ENCODE measurements at places on chromosomes 3 and 15.

- peak; percentile 97 for DNase-seq
Measured at GRCh38 chr15:90233387-90234095, at the start of gene CIB1. TSS of gene CIB1 (minus strand) at chr15:90233941. CDS start at chr15:90233885, 56 bp downstream.

GRCh38 chr3:160133757-160134156, 91.5 kb upstream of the C3orf80 start:
- no peak for DNase-seq

DNA sequence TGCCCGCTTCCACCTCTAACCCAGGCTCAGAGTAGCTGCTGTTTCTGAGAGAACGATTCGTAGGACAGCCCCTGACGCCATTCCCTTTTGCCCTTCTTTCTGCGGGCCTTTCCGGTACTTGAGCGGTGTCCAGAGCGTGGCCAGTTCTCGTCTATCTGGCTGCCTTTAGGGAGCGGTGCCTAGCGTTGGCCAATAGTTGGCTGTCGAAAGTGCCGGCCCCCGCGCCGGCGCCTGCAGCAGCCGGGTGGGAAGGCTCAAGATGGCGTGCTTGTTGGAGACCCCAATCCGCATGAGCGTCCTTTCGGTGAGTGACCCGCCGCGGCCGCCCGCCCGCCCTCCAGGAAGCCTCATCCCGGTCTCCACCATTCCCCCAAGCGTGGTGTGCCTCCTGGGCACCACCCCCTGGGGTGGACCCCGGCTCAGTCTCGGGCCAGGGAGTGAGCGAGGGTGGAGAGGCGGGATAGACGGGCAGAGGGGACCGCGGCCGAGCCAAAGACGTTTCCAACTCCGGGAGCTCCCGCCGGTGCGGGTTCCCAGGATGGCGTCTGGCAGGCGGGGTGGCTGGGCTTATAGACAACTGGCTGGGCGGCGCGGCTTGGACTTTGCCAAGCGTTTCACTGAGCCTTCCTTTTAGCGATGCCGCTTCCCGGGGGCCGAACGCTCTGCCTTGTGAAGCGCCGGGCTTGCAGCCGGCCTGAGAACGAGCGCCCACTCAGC, at the start of gene ARMC8:
TSS of gene ARMC8 (plus strand) at position 6 of the 717 bp plus-strand sequence. CDS start at position 260, 254 bp downstream.
- peak; percentile 58 for DNase-seq

DNA sequence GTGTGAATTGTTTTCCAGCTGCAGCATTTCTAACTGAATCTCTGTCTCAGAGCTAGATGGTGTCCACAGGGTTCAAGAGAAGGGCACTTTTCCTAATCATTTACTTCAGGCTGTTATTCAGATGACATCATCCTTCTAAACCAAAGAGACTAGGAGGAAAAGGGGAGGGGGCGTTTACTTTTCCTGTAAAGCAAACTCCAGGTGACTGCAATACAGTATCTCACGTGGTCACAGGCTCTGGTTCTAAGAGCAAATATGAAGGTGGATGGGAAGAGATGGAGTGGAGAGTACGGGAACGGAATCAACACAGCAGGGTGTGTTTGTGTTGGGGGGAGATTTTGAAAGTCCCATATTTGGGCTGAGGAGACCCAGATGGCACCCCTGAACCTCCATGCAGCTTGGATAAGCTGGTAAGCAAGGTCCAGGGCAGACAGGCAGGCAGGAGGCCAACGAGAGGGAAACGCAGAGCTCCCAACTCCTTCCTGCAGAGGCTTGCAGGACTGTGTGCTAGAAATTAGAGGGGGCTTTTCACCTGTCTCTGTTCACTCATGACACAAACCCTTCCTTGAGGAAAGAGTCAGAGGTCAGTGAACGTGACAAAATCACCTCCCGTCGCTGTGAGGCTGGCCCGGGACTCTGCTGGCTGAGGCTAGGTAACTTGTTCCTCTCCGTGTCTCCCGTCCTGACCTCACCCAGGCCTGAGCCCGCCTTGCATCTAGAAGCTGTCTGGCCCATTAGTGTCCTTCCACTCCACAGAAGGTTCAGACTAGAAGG, 151.2 kb downstream of the OPA1 start:
- no peak for DNase-seq

DNA sequence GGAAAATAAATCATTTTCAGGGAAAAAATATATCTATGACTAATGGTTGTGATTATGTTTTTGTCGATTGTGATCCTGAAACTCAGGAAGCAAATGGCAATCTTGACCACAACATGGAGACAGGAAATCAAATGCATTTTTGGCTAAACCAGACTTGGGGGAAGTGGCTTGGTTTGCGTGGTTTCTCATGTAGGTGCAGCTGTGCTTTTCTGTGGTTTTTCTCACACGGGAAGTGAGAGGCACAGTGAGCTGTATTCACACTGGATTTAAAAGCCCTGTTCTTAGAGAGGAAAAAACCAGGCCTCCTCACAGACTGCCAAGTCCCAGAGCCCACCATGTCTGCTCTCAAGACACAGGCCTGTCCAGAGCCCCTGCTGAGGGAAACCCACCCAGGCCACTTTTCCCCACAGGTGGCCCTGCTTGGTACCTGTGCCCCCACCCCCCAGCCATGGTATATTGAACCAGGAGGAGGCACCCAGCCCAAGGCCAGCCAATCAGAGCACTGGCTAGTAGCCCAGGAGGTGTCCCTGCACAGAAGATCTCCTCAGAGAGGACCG, 46.1 kb downstream of the BTD start:
- DNase-seq: no peak

DNA sequence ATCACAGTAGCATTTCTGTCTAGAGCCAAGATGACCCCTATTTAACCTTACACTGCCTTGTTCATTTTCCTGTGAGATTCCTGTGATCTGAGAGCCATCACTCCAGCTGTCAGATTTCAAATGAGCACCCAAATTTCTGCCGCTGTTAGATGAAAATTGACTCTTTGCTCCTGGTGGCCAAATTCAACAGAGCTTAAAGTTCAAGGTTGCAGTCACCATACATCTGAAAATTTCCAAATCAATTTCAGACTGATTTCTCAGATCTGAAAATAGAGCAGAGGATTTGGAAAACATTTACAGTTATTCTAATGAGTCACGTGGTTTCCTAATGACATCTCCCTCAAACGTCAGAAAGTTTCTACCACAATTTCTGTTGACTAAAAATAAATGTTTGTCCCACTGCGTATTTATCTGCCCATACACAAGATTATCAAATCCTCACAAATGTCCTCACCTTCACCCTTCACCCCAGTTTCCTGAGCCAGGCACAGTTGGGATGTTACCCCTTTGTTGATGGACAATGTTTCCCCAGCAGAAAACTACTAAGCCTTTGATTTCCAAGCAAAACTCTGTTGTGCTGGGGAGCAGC, 16.4 kb downstream of the HDC start:
- DNase-seq: no peak

- no peak for DNase-seq
Measured at GRCh38 chr3:126781406-126781805, 77.4 kb downstream of the CHCHD6 start.

GRCh38 chr15:69096626-69097025, 63.8 kb upstream of the GLCE start:
- no peak for DNase-seq

DNA sequence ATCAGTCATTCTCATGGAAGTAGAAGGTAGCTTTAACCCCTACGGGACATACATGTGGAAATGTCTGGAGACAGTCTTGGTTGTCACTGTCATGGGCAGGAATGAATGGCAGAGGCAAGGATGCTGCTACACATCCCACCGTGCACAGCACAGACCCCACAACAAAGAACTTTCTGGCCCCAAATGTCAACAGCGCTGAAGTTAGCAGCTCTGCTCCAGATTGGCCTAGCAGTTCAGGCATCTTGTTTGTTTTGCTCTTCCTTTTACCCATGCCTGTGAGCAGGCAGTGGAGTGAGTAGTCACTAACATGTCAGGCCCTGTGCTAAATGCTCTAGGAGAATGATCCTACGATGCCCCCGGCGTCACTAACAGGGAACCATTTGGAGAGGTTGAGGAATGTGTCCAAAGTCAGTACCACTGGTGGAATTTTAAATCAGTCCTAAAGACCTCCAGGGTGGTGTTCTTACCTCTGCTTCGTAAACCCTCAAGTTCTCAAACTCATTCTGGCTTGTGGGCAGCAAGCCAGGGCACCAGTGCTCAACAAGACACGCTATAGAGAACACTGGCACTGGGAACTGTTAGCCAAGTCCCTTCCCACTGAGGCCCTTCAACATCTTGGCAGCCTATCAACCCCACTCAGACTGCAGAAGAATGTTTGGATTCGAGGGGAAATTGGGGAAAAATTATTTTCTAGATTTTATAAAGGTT, 142.2 kb downstream of the FOXP1 start:
- DNase-seq: peak; percentile 16

- no peak for DNase-seq
Measured at GRCh38 chr3:170959457-170959856, 51.0 kb upstream of the EIF5A2 start.

GRCh38 chr3:74693251-74693650, 78.8 kb upstream of the CNTN3 start:
- no peak for DNase-seq
